ENCODE measurements at places on chromosomes 12 and 14.

- DNase-seq = no peak
These were observed 13.5 kb downstream of the PDE1B start for GRCh38 chr12:54562750-54563356.

DNA sequence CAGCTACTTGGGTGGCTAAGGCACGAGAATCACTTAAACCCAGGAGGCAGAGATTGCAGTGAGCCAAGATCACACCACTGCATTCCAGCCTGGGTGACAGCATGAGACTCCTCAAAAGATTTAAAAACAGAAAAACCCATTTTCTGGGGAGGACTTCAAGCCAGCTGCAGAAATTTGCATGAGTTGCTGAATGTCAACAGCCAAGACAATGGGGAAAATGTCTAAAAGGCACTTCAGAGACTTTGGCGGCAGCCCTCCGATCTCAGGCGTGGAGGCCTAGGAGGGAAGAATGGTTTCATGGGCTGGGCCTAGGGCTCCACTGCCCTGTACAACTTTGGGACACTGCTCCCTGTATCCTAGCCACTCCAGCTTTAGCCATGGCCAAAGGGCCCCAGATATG, 177.8 kb upstream of the C14orf180 start:
- no peak for DNase-seq

GRCh38 chr14:23335623-23336022, 14.4 kb downstream of the PABPN1 start:
- no peak for DNase-seq

- DNase-seq = peak; percentile 32
These were observed 86.5 kb upstream of the SLC38A2 start for GRCh38 chr12:46459111-46459510.

DNA sequence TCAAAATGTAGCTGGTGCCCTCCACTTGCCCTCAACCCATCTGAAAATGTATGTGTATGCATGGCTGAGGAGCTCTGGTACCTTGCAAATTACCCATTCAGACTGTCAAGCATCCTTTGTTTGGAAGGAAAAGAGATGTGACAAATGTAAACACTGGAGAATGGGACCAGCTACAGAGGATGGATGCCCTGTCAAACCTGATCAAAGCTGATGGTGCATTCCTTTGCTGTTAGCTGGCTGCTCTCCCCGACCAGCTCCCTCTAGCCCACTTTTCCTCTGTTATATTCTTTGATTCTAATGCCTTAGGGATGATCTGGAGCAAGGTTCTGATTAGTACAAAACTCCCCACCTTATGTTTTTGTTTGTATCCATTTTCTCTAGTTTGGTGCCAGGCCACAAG, 310.3 kb downstream of the C12orf75 start:
- DNase-seq = no peak

- no peak for DNase-seq
These were observed 67.1 kb downstream of the TUNAR start for GRCh38 chr14:95943699-95944098.

DNA sequence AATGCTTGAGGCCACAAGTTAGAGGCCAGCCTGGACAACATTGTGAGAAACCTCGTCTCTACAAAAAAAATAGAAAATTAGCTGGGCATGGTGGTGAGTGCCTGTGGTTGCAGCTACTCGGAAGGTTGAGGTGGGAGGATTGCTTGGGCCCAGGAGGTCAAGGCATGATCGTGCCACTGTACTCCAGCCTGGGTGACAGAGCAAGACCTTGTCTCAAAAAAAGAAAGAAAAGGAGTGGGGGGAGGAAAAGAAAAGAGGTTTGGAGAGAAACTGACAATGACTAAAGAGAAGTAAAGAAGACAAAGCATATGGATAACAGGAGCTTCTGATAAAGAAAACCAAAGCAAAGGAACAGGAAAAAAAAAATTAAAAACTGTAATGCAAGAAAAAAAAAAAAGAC, 37.4 kb upstream of the SELPLG start:
- no peak for DNase-seq

DNA sequence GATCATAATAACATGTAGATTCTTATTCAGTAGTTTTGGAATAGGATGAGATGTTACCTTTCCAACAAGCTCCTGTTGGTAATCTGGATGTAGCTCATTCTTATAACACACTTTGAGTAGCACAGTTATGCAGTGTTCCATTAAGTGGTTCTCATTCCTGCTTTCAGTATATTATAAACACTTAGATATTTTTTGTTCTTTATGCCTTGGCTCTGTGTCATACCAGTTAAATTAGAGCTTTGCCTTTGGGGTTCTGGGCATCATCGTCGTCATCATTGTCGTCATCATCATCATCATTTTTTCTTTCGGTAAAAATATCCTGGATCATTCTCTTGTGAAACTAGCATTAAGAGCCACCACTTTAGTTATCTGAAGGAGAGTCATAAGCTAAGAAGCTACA, 87.5 kb downstream of the FUT8 start:
- DNase-seq = no peak

- no peak for DNase-seq
These were observed 20.7 kb downstream of the DTX1 start for GRCh38 chr12:113077057-113077858.

DNA sequence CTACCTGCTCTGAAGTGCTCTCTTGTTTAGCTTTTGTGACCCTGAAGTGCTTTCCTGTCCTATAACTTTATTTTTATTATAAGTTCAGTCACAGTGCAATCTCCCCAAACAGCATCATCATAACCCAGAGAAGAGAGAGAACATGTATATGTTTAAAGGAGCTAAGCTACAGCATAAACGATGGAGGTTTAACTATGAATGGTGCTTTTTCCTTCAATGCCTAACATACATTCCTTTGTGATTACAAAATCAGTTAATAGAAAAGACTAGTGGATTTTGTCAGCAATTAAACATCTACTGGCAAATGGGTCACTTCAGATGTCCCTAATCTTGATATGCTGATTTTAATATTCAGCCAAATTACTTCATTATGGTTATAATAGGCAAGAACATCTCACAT, 46.4 kb downstream of the ZFYVE21 start:
- DNase-seq = no peak

DNA sequence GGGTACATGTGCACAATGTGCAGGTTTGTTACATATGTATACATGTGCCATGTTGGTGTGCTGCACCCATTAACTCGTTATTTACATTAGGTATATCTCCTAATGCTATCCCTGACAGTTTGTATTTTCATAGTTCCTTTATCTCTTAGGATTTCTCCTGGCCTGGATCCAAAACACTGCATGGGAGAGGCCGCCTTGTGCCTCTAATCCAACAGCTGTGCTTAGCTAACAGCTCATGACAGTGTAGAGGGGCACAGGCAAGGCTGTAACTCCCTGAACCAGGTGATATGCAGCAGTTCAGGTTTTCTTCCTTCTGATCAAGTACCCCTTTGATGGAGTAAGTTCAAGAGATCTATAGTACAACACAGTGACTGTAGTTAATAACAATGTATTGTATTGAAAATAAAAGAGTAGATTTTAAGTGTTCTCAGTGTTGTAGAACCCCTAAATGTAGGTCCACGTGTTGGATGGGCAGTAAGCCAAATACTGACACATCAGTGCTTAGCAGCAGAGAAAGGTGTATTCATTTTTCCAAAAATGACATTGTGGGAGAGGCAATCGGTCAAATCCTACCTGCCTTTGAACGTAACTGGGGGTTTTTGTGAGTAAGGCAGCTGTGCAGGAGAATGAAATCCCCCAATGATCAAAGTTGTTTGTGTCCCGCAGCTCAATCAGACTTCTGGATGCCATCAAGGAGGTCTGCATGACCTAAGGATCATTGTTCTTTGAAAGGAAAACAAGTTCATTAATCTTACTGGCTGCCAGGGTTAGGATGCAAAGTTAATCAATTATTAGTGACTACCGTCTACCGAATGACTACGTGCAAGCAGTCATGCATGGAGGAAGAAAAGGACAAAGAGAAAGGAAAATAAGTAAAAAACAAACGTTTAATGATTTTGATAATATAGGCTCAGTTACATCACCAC, 89.3 kb upstream of the FGD4 start:
- no peak for DNase-seq

DNA sequence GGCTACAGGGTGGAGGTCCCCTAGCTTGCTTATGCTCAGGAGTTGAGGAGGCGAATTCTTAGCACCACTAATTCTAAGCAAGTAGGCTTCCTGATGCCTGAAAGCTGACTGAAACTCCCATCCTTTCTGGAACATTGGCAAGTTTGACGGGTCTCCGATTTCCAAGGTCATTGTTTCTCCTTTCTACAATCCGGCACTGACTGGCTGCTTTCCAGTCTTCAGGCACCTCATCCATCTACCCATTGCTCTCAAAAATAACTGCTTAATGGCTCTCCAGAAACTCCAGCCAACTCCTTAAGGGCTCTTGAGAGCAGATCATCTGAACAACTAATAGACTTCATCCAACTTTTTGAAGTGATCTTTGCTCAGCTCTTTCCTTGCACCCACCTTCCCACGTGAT, 13.3 kb downstream of the REM2 start:
- DNase-seq = no peak

- DNase-seq = peak; percentile 77
These were observed 191.5 kb downstream of the SYT1 start for GRCh38 chr12:79055926-79056674.

GRCh38 chr12:52907092-52907810, 2.4 kb upstream of the KRT8 start:
- no peak for DNase-seq

- DNase-seq = no peak
These were observed 9.7 kb downstream of the DNM1L start for GRCh38 chr12:32688786-32689185.

DNA sequence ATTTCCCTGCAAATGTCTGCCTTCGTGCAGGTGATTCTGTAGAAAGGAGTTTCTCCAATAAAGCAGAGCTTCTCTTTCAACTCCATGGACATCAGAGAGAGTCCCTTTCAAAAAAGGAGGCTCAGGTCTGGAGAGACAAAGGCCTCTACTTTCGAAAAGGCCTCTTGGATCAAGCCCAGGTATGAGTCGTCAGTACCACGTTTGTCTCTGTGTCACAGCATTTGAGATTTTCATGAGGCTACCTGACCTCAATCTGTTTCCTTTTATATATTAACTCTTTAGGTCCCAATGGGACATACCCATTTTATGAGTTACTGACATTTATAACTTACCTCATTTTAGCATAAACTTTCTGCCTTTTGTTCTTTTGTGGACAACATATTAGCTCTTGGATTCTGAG, 290.8 kb downstream of the RPAP3 start:
- no peak for DNase-seq

- no peak for DNase-seq
These were observed 40.9 kb upstream of the A2ML1 start for GRCh38 chr12:8781381-8782127.

All from HCEC 1CT (cell line).